ENCODE measurements at places on chromosomes 3 and 15.

GRCh38 chr3:86029590-86029989 is 961.4 kb downstream of the VGLL3 start:
- DNase-seq: no peak

- DNase-seq: no peak
Measured at GRCh38 chr3:116667791-116668190, 41.8 kb upstream of the TUSC7 start.

GRCh38 chr15:29035336-29036285 is 149.8 kb downstream of the APBA2 start:
- DNase-seq: no peak

GRCh38 chr3:168049367-168049974 is 46.3 kb downstream of the GOLIM4 start:
- no peak for DNase-seq

GRCh38 chr15:90219421-90220141 is 14.2 kb downstream of the CIB1 start:
- peak; percentile 42 for DNase-seq

GRCh38 chr3:141959589-141960554 is 83.4 kb downstream of the ATP1B3 start:
- no peak for DNase-seq

DNA sequence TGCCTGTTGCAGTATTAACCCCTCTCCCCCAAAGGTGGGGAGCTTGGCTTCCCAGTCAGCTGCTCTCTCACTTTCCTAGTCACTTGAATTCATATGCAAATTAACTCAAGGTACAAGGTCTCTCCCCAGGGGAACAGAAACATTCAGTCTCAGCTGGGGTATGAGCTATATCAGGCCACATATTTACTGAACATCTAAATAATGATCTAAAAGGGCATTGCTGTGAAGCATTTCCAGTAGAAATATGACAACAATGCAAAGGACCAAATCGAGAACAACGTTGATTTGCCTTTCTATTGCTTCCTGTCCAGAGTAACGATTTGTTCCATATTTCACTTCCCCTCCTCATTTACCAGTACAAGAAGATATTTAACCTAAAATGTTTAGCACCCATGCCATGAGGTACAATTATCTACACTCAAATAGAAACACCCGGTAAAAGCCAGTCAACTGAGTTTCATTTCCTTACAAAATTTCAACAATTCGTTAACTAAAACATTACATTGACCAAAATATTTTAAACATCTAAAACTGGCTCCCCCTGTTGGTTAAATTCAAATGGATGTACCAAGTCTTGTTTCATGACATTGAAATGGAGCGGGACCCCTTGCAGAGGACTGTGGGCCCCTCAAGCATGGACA is 36.5 kb upstream of the KLHL6 start:
- no peak for DNase-seq

DNA sequence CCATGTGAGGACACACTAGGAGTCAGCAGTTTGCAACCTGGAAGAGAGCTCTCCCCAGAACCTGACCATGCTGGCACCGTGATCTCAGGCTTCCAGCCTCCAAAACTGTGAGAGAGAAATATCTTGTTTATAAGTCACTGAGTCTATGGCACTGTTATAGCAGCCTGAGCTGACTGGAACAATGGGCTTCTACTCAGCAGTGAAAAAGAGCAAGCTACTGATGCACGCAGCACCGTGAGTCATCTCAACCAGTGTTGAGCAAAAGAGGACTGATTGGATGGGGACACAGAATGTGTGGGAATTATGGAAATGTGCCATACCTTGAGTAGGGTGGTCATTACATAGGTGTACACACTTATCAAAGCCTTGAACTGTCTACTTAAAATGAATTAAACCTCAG is 230.4 kb downstream of the PLCL2 start:
- no peak for DNase-seq

DNA sequence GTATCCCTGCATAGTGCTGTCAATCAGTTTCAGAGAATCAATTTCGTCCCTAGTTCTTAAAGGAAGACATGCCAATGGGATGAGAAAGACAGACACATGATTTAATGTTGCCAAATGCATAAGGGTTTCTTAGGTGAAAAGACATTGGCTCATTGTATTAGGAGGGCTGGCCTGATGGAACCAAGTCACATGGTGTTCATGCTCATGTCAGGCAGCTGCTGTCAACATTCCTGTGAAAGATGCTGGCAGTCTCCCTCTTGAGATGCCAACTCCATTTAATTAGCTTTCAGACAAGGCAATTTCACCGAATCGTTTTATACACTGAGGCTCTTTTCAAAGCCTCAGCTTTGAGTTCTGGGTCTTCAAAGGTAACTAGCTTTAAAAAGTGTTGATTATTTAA is 16.1 kb upstream of the IL1RAP start:
- DNase-seq: no peak

GRCh38 chr3:10432156-10432845 is 73.1 kb downstream of the ATP2B2 start:
- DNase-seq: no peak

Data from T-helper 1 cell (primary cell).